ENCODE measurements at places on chromosomes 11 and 22.

GRCh38 chr22:42630901-42631602 lies 9.3 kb downstream of the ATP5MGL start:
- DNase-seq = no peak

GRCh38 chr22:26941896-26942636 lies 284.7 kb downstream of the MIAT start:
- peak; percentile 26 for DNase-seq

GRCh38 chr11:4936745-4937144 lies 10.7 kb downstream of the OR51A4 start:
- no peak for DNase-seq

GRCh38 chr11:82465481-82465880 lies 268.2 kb downstream of the FAM181B start:
- DNase-seq = no peak

DNA sequence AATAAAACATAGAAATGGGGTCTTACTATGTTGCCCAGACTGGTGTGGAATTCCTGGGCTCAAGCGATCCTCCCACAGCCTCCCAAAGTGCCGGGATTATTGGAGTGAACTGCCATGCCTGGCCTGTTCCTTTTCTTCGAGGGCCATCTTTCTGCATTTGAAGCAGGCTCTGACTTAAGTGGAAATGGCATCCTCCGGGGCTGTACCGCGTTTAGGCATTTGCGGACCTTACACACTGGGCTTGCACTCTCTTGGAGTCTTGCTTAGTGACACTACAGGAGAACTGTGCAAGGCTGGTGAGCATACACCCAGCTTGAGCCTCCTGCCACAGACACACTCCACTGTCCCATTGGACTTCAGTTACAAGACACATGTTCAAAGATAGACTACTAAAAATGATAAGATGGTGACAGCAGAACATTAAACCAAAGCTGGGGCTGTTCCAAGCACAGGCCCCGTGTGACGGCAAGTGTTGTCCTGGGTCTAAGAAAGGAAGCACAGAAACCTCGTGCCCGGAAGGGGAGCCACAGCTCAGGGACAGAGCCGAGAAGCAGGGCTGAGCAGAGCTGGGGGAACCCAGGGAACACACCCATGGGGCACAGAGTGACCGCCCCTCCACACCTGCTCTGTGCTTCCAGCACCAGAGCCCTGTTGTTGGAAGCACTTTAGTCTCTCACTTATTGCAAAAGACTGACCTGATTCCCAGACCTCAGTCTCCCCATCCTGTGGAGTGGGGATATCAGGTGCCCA lies 59.0 kb upstream of the SHANK2 start:
- no peak for DNase-seq

- peak; percentile 92 for DNase-seq
These were observed 12.7 kb upstream of the ARHGEF17 start for GRCh38 chr11:73295241-73295995.

DNA sequence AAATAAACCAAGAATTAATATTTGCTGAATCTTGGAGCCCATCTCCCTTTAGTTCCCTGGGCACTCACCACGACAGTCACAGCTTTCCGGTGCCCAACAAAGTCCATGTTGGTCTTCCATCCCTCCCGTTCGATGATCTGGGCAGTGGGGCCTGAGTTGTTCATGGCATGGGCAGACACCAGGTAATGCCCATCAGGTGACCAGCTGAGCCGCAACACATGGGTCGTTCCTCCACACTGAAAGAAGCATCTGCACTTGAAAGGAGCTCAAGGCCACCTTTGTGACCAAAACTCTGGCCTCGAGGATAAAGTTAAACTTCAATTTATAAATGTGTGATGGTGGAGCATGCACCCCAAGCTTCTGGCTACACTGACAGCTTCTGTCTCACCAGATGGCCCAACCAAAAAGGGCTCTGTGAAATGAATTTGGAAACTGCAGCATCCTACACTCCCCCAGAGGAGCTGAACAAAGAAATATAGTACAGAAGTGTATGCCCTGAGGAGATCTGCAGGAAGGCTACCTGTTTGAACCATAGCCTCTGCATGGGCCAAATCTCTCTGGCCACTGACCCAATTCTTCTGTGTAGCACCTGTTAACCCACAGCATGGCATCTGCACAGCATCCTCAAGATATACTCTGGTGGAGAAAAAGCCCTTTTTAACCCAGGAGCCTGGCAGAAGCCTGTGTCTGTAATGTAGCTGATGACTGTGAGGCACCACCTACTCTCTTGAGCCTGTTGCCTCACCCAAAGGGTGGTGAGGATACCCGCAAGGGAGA lies 37.1 kb downstream of the HIRA start:
- DNase-seq = no peak

GRCh38 chr11:106477776-106478175 lies 400.3 kb downstream of the AASDHPPT start:
- no peak for DNase-seq

GRCh38 chr11:75342231-75342918 lies 9.1 kb downstream of the ARRB1 start:
- DNase-seq = peak; percentile 82

GRCh38 chr22:26707581-26707980 lies 50.2 kb downstream of the MIAT start:
- DNase-seq = peak; percentile 31

Measured in eye (tissue), 1 donor.